ENCODE measurements at places on chromosomes 4 and X.

GRCh38 chrX:40806513-40807220 lies 71.3 kb upstream of the MED14 start:
- no peak for DNase-seq

DNA sequence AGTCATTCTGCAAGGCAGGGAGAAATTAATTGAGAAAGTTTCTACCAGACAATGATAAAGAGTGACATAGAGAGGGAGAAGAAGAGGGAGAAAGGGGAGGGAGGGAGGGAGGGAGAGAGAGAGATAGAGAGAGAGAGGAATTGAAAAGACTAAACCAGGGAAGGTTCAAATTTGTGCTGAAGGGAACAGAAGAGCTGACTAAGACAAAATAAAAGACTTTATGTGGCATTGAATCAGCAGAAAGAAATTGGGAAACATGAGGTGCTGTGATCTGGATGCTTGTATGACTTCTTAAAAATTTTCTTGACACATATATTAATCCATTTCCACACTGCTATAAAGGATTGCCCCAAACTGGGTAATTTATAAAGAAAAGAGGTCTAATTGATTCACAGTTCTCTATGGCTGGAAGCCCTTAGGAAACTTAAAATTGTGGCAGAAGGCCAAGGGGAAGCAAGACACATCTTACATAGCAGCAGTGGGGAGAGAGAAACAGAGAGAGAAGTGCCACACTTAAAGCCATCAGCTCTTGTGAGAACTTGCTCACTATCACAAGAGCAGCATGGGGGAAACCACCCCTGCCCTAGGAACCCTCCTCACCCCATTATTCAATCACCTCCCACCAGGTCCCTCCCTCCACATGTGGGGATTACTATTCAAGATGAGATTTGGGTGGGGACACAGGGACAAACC lies 13.5 kb upstream of the CXCL6 start:
- DNase-seq = no peak

DNA sequence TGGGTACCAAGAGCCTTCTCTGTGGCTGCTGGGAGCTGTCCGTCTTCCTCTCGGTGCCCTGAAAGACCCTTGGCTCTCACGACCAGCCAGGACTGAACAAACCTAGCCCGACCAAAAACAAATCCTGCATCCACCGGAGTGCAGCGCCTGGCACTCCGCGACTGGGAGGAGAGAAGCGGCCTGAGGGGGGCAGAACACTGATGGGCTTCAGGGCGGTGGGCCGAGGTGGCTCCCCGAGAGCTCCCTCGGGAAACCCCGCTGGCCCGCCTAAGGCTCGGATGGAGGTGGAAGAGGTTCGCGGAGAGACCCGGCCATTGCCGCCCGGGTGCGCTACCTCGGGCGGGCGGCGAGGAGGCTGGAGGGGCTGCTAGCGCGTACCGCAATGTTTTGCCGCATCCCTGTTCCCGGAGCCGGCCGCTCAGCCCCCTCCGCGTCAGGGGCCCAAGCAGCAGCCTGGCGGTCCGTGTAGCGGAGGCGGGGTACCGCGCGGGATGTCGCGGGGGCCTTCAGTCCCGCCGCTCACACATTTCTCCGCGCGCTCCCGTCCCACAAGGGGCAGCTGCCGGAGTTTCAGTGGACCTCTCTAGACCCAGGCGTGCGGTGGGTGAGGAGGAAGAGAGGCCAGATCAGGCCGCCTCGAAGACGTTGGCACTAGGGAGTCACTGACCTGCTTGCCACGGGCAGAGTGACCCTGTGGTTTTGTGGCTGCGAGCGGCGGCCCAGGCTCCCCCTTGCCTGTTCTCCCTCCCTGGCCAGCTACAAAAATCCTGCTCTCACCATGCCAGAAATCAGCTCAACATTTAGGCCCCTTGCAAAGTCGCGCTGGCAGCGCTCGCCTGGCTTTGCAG lies 2.2 kb downstream of the SLITRK4 start:
- no peak for DNase-seq

GRCh38 chr4:148203056-148203898 lies 238.9 kb downstream of the NR3C2 start:
- no peak for DNase-seq

GRCh38 chr4:9769321-9769720 lies 12.1 kb upstream of the DRD5 start:
- no peak for DNase-seq

DNA sequence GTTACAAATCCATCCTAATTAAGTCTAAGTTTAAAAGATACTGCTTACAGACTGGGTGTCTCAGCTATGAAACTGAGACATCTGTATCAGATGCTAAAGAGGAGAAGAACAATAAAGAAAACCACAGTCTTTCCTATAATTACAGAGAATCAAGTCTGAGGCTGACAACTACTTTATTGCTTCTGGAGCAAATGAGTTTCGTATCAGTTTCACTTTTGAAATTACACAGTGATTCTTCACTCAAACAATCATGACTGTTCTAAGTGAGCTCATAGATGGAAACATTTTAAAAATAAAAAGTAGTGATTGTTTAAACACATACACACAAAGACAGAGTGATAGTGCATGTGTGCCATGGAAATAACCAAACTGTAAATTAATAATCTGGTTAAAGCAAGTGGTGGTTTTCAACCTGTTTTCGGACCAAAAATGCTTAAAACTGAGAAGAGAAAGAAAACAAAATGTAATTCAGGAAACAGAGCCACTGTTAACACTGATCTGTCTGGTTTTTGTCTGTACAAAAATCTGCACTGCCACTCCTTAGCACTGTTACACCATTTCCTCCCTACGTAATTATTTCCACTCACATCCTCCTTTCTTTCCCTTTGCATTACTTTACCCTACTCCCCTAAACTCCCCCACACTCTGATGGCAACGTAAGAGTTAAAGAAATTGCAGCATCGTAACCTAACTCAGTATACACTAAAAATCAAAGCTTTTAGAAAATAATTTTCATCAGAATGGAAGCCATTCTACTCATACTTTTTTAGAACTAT lies 12.5 kb downstream of the RFC1 start:
- no peak for DNase-seq

- no peak for DNase-seq
Measured at GRCh38 chr4:83191026-83191425, 76.5 kb upstream of the PLAC8 start.

All from tibial artery (tissue), 4 donors.